ENCODE measurements at places on chromosomes 3 and 15.

DNA sequence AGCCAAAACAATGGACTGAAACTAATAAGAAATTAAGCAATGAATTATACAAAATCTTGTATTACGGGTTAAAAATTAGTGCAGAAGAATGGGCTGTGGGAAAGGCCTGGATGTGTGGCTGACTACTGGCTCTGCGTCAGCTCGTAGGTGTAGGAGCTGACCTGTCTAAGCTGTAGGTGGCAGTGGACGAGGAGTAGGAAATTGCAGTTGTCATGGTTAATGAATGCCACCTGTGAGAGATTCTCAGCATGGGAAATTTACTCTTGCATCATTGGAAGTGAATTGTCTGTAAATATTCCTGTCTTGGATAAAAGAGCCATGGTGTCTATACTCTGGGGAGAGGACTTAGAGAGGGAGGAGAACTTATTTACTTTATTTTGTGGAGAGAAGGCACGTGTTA is 23.4 kb downstream of the CHRNA7 start:
- no peak for DNase-seq

GRCh38 chr3:17190353-17191078 is 305.8 kb downstream of the PLCL2 start:
- no peak for DNase-seq

DNA sequence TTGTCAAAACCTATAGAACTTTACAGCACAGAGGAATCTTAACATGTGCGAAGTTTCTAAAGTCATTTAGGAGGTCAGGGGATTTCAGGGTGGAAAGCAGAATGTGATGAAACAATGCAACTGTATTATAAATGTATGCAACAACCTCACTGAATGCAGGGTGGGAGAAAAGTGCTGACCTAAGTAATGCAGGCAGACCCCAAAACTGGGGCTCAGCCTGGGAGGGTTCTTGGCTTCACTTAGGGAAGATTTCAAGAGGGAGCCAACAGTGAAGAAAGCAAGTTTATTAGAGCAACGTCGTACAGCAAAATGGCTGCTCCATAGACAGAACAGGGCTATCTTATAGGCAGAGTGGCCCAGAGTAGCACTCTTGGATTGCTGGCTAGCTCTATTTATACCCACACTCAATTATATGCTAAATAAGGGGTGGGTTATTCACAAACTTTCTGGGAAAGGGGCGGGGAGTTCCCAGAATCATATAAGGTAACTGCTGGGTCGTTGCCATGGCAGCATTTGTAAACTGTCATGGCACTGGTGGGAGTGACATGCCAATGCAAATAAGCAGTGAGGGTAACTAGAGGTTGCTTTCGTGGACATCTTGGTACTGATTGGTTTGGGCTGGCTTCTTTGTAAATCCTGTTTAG is 14.2 kb upstream of the CAND2 start:
- no peak for DNase-seq

GRCh38 chr3:71168121-71168721 is 415.3 kb downstream of the FOXP1 start:
- no peak for DNase-seq

DNA sequence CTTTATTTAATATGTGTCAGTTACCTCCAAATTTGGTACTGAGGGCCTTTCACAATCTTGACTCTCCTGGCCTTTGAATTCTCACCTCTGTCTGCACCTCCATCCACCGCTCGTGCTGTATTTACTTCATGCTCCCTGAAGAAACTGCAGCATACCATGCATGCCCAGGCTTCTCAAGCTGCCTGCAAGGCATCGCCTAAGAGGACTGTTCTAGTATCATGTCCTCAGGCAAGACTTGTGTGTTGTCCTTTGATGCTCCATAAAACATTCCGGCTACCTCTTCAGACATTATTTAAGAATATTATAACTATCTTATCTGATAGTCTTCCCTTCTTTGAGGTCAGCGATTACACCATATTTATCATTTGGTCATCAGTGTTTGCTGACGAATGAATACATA is 682.5 kb downstream of the NR2F2 start:
- DNase-seq: no peak

GRCh38 chr3:138222131-138222941 is 35.2 kb downstream of the ARMC8 start:
- DNase-seq: no peak

DNA sequence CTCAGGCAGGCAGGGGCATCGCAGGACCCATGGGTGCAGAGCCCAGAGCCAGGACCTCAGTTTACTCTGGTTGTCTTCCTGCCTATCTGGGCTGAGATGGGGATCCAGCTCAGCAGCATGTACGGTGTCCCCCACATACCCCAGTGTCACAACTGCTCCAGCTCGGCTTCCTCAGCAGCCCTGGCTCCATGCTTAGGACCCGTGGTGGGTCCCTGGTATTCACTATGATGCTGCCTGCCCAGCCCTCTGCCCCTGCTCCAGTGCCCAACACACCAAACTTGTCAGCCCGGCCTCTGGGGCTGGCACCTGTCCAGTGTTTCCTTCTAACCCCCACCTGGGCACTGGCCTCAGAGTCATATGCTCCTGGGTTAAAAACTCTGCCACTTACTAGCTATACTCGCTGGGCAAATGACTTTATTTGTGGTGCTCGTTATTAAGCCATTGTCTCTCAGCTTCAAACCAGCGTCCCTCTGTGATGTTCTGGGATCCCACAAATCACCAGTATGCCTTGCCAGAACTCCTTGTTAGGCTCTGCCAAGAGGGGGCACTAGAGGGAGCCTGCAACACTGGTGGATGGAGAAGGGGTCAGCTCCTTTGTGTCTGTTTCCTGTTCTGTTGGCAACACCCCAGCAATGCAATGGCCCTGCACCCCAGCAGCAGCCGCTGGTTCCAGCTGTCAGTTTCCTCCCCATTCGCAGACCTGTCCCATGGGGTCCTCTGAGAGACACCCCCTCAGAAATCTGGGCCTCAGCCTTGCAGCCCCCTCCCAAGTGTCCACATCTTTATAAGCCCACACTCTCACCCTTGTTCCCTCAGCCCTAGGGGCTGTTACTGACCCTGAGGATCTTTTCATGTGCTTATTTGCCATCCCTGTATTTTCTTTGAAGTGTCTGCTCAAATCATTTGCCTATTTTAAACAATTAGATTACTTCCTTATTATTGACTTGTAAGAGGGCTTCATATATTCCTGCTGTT is 24.1 kb upstream of the MRPS22 start:
- DNase-seq: no peak

DNA sequence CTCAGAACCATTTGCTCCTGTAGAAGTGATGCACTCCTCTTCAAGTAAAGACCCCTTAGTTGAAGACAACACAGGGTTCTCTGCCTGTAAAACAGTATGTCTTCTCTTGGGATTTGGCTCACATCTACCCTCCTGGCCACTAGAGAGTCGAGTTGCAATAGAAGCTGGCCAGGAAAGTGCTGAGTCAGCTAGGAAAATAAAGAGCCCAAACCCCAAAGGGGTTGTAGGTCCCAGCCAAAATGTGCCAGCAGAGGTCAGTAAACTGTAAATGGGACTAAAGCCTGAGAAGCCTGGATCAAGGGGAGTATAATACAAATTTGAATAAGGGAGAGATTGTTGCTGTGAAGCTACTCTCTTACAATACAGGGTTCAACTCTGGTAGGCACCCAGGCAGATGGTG is 37.2 kb upstream of the THBS1 start:
- no peak for DNase-seq

DNA sequence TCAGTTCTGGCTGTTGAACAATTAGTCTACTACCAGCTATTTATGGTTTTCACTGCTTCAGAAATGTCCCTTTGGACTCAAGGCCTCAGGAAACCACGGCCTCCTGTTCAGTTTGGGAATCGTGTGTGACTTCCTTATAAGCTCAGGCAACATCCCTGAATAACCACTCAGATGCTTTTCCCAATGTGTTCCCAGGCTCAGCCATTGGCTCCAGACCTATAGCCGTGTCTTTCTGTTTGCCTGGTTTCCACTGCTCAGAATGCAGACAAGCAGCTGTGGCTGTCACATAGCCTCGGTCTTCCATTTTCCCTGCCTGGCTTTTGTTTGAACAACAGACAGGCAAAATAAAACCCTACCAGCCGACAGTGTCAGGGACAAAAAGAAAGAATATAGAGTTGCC is 63.2 kb upstream of the ATP2B2 start:
- no peak for DNase-seq

GRCh38 chr3:104878395-104878794 is 488.3 kb upstream of the ALCAM start:
- no peak for DNase-seq

DNA sequence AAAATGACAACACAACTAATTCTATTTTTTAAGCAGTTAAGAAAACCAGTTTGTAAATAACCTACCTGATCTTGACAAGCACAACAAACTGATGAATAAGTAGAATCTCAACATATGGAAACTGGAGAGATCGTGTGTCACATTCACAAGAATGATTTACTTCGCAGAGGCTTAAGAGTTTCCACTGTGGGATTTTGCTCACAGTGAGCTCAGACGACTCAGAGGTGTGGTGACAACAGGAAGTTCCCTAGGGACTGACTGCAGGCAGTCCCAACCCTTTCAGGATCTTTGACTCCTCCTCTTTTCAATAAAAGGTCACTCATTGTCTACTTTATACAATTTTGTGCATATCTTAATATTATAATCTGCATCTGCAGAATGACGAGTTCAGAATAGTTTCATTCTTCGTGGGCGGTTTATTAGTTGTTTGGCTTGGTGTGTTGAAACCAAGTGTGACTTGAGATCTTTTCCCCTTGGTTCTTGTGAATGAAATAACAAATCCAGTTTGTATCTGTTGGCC is at the start of gene LIPH:
Gene LIPH (minus strand): TSS at position 231 of the 520 bp plus-strand sequence. CDS start 117 bp downstream, at position 114.
- no peak for DNase-seq

GRCh38 chr3:13553686-13554085 is 4.8 kb downstream of the FBLN2 start:
- no peak for DNase-seq

GRCh38 chr3:192901435-192901834 is 16.2 kb downstream of the MB21D2 start:
- DNase-seq: no peak

- no peak for DNase-seq
These were observed 356.4 kb downstream of the CHST2 start for GRCh38 chr3:143475981-143476380.

DNA sequence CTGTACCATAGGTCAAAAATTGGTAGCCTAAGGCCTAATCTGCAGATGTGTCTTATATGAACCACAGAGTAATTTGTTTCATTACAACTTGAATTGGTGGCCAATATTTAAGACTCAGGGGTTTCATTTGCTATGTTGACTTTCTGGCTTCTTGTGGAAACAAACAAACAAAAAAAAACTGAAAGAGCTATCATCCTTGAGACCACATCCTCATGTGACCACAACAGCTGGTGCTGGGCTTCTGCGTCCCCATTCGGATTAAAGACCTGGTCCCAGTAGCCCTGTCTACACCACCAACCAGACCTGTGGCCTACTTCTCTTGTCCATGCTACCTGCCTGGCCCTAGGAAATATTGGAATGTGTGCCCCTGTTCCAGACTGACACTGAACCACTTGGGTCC is 61.7 kb downstream of the STRIT1 start:
- DNase-seq: no peak

DNA sequence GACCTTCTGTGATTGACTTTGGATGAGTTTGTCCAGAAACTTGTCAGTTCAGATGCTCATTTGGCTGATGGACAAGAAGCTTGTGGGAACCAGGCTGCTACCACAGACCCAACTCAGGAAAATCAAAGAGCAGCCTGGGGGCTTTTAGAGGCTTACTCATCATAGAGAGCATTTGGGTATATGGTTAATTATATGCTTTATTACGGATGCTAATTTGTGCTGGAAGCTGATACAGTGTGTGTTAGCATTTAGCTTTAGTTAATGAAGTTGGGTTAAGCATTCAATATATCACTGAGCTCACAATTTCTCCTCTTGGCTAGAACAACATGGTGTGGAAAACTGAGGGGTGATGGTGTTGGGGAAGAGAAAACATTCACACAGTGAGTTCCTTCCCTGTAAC is 664.2 kb upstream of the CFAP20DC start:
- DNase-seq: no peak

DNA sequence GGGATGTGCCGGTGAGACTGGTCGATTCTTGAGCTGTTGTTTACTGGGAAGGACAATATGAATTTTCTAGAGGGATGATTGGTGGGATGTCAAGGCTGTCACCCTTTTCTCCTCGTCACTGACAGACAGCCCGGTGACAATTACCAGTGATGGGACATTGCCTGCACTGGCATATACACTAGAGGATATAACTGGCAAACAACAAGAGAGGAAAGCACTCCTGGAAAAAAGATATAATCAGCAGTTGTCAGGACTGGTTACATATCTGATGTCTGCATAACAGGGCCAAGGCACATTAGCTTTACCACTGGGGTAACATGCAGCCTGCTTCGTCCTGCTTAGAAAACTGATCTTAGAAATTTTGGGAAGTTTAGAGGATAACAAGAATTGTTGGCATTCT is 131.1 kb downstream of the ROBO2 start:
- no peak for DNase-seq

DNA sequence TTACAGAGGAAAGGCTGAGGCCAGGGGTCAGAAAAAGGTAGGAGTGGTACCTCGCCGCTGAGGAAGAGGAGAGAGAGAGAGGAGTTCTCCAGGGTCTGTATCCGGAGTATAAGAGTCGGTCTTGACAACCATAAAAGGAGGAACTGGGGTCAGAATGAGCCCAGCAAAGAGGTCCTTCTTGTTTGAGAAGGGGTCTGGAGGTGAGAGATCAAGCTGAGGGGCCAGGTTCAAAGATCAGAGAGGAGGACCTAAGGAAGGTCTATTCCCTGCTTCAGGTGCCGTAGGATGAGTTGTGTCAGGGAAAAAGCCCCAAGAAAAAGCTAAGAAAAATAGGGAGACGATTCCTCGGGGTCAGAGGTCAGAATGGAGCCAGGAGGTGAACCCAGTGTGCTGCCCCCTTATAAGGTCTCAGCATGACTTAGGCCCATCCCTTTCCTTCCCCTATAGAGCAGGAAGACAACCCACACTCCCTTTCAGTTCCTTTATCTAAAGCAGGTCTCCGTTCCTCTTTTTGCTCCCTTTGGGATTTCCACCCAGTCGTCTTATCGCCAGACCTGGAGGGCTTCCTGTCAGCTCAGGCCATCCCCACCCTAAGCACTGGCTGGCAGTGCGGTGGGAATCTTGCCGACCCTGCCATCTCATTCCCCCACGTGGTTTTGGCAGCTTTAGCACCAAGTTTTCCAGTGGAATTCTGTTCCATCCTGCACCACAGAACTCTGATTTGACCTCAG is 651 bp downstream of the MTMR14 start:
- no peak for DNase-seq

DNA sequence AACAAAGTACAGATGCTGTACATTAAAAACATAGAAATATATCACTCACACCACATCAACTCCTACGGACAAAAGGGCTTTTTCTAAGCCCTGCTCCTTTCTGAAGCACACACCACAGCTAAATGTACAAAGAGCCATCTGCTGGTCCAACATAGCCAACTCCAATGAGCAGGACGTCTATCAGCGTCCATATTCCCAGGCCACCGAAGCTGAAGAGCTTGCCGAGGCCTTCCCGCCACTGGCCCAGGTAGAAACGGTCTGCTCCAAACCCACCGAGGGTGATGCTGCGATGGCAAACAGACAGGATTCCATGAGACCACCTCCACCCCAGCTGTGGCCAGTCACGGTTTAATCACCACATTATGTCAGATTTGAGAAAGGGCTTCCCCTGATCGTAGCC is 9.8 kb downstream of the TM2D3 start:
- no peak for DNase-seq
